Activated T-cell treated with anti-CD3 and anti-CD28 coated beads for 1 hour (primary cell): ENCODE measurements at places on chromosomes 3 and 15.

DNA sequence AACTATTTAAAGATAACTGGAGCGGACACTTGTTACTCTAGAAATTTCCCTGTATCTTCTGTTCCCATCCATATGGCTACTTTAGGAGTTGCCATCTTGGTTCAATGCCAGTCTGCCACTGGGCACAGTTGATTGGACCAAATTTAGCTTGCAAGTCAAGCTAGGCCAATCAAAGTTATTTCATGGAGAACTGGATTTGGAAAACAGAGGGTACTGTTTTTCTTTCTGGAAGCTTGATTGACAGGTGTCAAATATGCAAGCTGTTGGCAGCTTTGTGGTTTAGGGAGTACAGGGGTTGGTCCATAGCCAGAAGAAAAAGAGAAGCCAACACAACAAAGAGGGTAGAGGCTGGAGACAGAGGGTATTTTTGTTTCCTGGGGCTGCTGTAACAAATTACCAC is 33.4 kb upstream of the KLHL25 start:
- no peak for DNase-seq

DNA sequence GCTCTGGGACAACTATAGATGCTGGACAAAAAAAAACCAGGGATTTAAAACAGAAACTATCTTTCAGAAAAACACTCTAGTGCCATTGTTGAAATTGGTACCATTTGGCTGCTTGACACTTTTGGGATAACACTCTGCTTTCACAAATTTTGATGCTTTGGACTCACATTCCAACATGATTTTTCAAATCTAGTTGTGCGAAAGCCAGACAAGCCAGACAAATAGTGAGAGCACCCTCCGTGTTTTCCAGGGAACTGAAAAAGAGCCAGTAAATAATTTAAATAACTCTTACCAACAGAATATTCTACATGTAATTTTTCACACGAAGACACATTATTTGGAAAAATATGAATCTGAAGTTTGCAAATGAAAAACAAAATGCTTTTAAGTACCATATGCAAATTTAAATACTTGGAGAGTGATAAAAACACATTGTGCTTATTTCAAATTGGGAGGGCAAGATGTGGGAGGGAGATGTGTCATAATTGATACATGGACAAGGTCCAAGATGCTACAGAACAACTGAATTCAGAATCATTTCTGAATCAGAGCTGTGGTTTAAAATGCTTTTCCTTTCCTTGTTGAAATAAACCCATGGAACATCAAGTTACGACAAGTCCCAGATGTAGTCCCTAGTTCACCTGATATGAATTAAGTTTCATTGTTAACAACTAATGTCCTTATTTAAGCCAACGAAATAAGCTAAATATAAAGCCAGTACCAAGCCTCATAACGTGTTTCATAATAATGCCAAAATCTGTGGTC is 144.2 kb upstream of the SOX2 start:
- no peak for DNase-seq

GRCh38 chr15:89378296-89379151 is 43.9 kb upstream of the POLG start:
- no peak for DNase-seq

DNA sequence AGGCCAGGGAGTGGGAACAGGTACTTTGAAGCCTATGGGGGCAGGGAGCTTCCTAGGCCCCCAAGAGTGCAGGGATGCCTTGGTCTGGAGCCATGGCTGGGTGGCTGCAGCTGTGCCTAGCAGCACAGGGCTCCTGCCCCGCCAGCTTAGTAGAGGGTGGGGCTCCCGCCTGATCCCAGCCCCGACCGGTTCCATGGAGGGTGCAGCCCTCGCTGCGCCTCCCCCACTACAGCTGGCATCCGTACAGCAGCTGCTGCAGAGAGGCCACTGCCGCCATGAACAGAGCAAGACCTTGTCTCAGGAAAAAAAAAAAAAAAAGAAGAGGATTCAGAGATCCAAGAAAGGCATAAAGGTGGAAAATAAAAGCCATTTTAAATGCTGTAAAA is 277.2 kb downstream of the UBE2E2 start:
- no peak for DNase-seq

GRCh38 chr15:95326431-95327182 is 1003.9 kb upstream of the NR2F2 start:
- DNase-seq, result no peak

DNA sequence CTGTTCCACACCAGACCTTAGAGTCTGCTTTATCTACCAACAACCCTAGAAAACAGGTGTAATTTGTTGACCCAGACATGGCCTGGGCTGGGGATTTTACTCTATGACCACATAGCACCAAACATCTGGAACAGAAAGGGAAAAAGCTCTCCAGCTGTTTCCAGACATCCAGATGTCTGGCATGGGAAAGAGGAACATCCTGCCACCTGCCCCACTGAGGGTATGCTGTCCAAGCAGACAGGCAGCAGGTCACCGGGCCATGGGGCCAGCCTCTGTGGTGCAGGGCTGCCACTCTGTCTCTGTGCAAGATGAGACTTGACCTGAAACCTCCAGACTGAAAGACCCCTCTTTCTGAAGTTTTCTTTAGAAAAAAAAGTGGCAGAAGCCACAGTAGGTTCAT is 359.3 kb upstream of the ICE2 start:
- DNase-seq, result no peak

DNA sequence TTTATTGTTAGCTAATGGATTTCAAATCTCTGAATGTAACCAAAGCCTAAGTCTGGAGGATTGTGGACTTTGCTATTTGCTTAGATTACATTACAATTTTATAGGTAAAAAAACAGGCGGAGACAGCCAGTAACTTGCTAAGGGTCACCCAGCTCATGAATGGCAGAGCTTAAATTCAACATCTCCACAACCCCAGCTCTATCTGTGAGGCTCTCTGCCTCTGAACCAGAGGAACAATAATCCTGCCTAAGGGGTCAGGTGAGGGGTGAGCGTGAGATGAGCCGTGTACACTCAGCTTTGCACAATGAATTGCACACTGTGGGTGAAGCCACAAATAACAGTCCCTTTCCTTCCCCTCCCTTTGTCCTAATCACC is 69.8 kb upstream of the SPATA12 start:
- no peak for DNase-seq

DNA sequence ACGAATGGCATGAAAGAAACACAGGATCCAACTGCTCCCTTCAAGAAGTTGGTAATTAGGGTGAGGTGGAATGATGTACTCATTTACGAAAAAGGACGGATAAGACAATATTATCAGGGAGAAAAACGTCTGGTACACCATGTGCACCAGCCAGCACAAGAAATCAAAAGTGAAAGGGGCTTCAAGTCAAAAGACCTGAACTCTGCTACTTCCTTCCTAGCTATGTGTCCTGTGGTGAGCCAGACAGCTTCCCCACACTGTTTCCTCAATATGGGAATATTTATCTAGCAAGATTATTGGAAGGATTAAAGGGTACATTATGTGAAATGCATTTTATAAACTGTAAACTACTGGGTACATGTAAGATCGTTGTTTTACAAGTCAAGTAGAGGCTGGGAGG is 33.9 kb downstream of the RAB27A start:
- DNase-seq, result no peak

DNA sequence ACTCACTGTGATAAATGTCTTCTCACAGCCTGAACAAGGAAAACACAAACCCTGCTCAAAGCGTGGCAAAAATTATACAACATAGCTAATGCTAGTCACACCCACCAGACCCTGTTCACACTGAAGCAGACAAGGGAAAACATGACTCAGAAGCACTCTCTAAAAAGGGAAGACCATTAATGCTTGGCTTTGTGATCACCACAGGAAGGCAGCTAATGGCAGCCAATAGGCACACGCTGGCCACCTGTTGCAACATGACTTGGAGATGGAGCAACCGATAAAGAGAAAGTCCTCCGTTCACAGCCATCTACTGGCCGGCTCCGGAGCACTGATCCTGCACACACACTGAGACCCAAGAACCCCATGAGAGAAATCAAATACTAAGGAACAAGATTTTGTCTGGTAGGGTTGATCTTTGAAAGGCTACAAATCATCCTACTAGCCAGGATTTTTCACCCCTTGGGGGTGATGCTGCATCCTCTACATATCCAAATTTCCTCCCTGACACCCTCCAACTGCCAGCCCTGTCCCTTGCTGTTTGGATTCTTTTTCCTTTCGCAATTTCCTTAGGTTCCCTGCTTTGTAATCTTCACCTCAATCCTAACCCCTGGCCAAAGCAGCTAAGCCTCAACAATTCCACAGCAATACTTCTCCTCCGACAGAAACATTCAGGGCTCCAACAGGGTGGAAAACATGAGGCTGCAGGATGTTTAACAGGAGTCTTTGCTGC is 3.2 kb downstream of the ZXDC start:
- DNase-seq, result no peak

- DNase-seq, result no peak
Observed at GRCh38 chr3:42014458-42014920, 52.6 kb upstream of the ULK4 start.

GRCh38 chr15:89143503-89144162 is 55.4 kb downstream of the ABHD2 start:
- DNase-seq, result no peak

DNA sequence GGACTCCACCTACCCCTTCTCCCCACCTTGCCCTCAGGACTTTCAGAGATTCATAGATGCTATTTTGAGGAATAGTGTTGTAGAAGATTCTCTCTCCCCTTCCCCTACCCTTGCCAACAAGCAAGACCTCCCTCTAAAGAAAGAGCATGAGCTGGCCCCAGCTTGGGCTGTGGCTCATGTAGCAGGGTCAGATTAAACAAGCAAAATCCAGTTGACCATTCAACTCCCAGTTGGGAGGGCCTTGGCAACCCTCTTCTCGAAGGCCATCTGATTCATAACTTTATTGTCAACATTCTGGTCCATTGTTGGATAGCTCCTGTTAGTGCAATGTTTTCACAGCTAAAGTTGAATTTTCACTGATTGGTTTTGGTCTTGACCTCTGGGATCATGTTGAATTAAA is 41.1 kb downstream of the TNFAIP8L3 start:
- no peak for DNase-seq

DNA sequence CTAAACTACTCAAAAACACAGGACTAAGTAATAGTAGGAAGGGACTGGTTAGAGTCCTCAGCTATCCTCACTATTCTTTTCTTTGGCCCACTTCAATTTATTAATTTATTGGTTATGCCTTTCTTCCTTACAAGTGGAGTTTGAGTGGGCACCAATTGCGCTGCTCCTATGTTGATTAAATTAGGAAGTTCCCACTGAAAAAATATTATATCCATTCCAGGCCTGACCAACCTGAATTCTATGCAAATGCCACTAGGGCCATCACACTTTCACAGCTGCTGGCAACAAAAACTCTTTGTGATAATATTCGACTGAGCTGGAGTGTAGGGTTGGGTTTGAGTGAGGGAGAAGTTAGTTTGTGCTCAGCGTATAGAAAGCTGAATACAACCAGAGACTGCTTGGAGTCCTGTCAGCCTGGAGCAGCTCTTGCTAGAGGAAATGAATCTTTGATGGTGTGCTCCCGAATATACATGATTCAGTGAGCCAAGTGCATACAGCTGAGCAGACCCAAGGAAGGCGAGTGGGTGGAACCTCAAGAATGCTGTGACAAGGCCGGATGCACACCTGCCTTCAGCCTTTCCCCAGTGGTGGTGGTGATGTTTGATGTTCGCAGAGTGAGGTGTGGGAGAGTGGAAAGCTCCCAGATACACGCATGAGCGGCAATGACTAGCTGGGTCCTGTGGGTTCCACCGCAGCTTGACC is 1.5 kb downstream of the ARHGEF3 start:
- DNase-seq, result peak; percentile 56
